ENCODE measurements at places on chromosomes 16 and 17.

DNA sequence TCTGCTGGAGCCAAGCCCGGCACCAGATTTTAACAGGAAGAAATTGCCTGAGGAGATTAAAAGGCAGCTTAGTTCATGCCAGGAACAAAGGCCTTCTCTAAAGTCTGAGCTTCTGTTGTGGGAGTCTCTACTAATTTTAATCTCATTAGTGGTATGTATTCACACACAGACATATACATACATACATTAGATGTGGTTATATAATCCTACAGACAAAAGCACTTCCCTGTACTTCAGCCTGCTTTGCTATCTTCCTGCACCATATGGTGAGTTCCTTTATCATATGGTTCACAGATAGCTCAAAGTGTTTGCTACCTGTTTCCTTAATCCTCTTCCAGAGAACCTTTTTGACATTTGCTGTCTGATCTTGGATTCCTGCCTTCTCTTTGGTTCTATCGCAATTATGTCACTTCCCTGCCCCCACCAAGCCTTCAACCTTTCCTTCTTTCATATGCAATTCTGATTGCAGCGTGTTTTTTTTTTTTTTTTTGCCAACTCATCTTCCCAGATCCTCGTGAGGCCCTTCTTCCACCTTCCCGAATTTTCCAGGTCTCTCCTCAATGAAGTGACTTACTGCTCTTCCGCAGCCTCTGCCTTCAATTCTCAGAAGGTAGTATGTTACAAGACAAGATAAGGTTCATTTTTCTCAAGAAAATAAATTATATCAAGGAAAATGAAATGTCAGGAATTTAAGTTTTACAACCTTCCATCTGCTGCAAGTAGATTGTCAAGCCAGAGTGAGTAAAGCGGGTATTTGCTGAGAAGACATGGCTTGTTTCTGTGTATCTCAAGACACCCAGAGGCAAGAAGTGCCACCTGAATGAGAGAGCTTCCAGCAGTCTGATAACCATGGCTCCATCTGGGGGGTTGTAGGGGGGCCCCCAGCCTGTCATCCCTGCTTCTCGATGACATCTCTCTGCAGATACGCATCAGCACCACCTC lies 120.2 kb upstream of the CACNG3 start:
- DNase-seq: no peak

- no peak for DNase-seq
Observed at GRCh38 chr16:89695875-89696669, 5.4 kb downstream of the SPATA2L start.

DNA sequence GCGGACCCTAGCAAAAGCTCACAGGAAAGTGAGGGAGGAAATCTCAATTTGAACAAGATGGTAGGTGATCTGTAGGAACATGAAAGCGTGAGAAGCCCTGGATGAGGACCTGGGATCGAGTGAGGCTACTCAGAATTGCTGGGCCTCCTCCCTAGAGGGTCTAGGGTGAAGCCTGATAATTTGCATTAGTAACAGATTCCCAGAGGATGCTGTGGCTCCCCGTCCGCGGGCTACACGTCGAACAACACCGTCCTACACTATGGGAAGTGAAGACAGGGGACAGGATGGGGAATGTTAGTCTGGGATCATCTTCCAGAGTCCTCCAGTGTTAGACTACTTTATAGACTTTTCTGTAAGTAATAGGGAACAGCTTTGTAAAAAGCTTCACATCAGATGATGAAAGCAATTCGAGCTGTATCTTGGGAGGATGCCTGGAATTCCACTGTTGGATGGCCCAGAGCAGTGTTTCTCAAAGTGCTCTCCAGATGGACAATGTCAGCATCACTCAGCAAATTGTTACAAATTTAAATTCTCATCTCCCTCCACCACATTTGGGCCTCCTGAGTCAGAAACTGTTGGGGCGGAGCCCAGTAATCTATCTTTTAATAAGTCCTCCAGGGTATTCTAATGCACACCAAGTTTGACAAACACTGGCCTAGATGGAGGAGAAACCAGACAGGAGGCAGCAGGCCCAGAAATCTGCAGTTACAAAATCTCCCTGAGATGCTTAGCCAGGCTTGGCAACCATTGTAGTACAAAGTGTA lies 6.5 kb downstream of the FNDC8 start:
- DNase-seq: no peak

- DNase-seq: no peak
Observed at GRCh38 chr17:19713901-19714361, 2.5 kb downstream of the SLC47A2 start.

DNA sequence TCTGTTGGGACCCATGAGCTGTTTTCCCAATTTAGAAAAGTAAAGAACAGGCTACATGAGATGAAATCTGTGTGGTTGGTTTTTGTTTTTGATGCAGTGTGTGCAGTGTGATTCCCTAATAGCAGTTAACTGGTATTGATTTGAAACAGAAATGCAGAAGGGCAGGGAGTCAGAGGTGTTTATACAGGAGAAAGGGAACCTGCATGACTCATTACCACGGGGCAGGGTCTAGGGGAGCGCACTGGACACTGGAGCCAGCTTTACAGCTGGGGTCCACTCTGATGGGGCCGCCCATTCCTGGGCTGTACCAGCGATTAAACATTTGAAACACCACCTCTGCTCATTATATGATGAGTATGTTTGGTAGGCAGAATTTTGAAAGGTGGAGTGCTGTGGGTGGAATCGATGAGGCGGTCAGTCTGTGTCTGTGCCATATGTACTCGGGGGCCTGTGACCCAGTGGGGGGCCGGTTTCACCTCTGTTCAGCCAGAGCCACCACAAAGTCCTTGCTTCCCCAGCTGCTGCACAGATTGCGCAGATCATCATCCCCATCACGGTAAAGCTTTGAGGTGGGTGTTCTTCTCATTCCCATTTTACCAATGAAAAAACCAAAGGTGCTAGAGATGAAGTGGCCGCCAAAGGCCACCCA lies 142.5 kb downstream of the CMIP start:
- no peak for DNase-seq

DNA sequence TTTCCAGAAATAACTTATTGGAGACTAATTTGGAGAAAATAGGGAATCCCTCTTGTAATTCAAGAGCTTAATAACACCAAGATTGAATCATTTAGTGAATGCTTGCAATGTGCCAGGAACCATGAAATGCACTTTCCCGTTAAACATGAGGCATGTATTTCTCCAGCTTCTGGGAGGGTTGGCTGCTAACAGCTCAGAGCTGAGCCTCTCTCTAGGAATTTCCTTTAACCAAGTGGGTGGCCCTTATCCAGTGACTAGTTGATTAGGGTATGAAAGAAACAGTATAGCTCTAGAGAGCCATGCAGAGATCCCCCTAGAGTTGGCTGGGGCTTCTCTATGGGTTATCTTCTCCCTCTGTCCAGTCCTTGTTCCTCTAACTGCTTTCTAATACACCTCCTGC lies 356.4 kb upstream of the GOT2 start:
- DNase-seq: no peak

GRCh38 chr17:4998732-4999429 lies 1.1 kb downstream of the KIF1C start:
- DNase-seq: no peak

- no peak for DNase-seq
Observed at GRCh38 chr17:56661906-56662305, 68.4 kb downstream of the NOG start.

- DNase-seq: no peak
Observed at GRCh38 chr16:13108126-13108525, 206.7 kb downstream of the SHISA9 start.

Data from activated naive CD8-positive, alpha-beta T cell treated with anti-CD3 and anti-CD28 coated beads, Interleukin-2, amount 50 U/mL, for 24 hours (primary cell).